ENCODE measurements at places on chromosomes 2 and 18.

GRCh38 chr2:124267794-124268193, 242.7 kb downstream of the CNTNAP5 start:
- no peak for DNase-seq

DNA sequence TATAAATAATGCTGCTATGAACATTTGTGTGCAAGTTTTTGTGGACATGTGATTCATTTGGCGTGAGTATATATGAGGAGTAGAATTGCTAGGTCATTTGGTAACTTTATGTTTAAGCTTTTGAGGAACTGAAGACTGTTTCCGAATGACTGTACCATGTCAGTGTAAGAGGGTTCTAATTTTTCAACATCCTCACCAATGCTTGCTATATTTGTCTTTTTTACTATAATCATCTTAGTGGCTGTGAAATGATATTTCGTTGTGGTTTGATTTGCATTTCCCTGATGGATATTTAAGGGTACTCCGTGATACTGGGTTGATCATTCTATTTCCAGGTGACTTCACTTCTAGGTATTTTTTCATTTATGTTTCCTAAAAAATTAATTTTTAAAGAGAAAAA, 241.1 kb downstream of the BCL2 start:
- no peak for DNase-seq

DNA sequence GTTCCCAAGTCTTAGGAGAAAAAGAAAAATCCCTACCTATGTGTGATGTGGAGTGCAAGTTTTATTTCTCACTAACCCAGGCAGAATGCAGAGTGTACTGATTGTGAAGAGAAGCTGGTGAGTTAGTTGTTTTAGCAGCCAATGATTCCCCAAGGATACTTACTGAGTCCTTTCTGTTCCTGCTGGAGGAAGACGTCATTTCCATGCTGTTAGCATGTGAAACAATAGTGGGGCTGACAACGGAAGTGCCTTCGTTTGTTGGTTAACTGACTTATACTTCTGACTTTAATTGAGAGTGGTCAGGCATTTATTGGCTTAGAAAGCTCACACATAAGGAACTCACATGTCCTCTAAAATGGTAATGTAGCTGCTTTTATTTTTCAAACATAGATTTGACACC, 180.6 kb downstream of the MC4R start:
- no peak for DNase-seq

DNA sequence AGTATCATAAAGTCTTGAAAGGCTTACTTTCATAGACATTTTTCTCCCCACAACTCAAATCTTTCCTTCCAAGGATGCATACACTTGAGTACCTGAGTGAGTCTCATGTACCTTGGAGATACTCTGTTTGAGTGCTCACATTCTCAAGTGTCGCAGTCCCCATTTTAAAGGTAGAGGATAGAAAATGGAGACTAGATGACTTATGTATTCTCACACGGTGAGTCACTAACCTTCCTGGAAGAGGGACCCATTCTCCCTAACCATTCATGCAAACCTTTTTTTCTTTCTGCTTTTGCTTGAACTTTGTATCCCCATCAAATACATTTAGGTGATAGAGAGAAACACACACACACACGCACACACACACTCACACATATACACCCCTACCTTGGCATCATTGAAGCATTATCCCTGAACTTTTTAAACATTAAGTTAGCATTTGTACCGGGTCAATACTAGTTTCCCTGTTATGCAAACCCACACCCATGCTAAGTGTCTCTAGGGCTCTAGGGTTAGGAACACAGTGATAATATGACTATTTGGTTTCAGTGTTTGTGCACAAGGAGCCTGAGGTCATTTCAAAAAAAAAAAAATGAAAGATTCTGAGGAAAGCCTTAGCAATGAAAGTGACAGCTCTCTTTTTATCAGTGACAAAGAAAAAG, 236.2 kb downstream of the IKZF2 start:
- DNase-seq, result no peak

- DNase-seq, result no peak
Observed at GRCh38 chr2:64400733-64401528, 53.0 kb upstream of the LGALSL start.

DNA sequence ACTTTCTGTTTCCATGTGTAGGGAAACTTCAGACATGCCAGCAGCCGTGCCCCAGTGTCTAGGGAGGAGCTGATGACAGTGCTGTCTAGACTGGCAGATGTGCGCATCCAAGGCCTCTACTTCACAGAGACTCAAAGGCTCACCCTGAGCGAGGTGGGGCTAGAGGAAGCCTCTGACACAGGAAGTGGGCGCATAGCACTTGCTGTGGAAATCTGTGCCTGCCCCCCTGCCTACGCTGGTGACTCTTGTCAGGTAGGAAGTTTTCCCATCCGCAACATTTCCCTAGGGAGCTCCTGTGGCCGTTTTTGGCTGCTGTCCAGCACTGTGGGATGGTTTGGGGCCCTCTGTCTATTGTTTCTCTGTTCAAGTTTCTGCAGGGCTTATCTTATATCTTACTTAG, 143.1 kb upstream of the TTC39C start:
- DNase-seq, result peak; percentile 34

GRCh38 chr2:216651351-216651881, 18.2 kb downstream of the IGFBP2 start:
- no peak for DNase-seq

DNA sequence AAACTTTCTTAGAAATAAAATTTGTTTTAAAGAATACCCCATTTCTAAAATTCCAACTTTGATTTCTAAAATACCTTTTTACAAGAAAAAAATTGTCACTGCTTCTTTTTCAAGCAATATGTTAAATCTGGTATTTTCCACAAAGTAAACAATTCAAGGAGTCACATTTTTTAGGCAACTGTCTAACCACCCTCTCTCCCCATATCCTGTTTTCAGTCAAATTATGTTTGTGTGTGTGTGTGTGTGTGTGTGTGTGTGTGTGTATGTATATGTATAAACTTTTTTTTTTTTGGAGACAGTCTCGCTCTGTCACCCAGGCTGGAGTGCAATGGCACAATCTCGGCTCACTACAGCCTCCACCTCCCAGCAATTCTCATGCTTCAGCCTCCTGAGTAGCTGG, 59.3 kb downstream of the ADNP2 start:
- DNase-seq, result no peak

DNA sequence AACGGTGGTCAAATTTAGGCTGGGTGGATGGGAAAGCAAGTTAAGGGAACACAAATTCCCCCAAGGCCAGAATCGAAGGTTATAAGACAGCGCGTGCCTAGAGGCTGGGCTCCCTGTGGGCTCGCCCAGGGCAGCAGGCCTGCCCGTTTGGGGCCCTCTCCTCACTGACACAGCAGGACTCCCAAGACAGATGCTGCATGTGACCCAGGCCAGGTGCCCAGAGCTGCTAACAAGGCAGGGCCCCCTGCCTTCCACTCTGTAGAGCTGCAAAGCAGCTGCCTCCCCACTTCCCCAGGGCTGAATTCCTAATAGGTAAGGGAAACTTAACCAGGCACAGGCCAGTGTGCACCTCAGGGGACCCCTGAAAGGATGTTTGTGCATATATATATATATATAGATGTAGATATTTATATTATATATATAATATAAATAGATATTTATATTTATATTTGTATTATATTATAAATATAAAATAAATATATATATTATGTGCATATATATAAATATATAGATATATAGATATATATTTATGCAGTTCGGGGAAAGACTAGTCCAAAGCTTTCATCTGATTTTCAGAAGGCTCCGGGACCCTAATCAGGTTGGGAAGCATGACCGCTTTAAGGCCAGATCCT, 43.7 kb downstream of the TMEM37 start:
- DNase-seq, result peak; percentile 6

DNA sequence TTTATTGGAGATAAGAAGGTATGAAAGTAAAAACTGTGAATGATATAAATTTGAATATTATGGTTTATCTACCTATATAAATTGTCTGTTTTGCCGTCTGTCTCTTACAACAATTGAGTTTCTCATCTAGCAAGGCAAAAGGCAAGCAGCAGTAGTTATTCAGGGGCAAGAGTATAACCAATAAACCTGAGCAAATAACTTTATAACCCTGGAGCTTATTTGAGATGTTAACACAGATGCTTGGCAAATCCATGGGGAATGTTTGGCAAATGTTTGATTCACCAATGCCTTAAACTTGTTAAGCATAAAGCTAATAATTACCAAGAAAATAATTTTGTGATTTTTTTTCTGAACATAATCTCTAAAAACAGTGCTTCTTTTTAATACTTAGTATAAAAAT, 9.9 kb upstream of the EPHA4 start:
- peak; percentile 15 for DNase-seq

DNA sequence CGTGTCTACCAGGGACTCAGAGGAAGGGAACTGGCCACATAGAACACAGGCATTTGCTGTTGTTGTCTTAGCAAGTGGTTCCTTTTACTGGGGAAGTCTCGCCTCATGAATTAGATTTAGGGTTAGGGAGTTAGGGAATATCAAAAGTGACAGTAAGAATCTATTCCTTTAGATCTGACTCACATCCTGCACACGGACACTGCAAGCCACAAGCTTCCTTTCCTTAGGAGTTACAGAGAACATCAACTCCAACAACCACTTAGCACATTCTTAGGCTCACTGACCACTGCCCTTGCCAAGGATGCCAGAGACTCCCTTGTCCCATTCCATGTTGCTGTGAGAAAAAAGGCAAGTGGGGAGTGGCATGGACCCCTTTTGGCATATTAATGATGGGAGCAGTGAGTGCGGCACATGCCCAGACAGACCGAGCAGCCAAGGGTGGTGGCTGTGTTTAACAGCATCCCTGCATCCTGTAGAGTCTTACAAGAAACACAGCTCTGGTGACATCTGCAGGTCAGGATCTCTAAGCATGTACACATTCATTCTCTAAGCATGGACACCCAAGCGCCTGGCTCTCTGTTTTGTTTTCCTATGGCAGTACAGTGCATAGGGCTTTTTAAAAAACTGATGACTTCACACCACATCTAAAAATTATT, 745.6 kb upstream of the RAB6C start:
- DNase-seq, result no peak

DNA sequence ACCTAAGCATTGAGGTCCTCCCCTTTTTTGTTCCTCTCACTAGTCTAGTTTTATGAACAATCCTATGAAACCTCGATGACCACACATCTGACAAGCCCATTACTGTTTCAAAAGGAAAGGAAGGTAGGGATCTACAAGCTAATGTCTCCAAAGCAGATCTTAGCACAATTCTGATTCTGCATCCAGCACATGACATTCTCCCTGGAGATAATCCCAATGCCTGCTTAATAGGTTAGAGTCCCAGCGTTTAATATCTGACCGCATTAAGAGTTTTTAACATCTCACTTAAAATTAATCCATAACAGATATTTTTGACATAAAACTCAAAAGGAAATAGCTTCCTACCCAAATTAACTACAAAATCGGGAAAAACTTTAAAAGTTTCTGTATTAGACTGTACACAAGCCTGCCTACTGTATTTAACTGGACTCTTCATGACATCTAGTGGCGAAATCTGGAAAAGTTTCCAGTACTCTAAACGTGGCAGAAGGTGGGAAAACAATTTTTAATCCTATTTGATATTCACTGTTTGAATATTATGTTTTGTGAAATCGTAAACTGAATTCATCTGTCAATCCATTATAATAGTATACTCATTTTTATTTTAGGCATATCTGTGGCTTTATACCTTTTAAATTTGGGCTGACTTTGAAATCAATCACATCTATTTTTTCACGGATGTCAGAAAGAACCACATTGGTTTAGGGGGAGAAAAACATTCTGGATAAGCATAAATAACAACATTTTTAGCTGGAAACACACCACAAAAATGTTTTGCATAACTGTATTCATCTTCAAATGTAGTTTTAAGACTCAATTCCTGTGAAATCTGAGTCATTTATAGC, 62.4 kb downstream of the TXNL1 start:
- peak; percentile 4 for DNase-seq

DNA sequence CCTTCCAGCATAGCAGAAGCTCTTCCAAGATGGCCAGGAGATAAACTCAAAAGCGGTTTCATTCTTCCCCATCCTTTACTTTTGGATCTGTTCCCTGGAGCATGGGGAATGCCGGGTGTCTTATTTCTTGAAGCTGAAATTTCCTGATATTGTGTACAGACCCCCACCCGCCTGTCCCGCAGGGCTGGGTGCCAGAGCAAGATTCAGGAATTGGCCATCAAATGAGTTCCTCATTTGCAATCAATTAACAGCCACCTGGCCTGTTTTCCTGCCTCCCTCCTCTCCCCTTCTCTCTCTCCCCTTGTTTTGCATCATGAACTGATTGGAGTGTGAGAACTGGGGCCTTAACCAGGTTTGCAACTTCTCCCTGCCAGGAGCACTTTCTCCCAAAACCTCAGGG, 202.1 kb downstream of the SH3RF3 start:
- no peak for DNase-seq

DNA sequence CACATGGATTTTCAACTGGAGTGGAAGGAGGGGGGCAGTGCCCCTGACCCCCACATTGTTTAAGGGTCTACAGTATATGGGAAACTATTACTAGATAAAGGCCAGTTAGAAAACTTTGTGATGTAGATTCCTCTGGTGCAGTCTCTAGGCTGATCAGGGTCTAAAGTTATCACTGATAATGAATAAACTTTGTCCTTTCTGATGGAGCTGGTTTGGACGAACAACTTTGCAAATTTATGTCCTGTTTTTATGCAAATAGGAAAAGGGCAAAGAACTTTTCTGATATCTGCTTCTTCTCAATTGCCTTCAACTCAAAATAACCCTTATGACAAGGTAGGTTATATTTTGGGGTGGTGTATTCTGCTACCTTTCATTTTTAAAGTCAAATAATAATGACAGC, 829.2 kb upstream of the ACVR2A start:
- no peak for DNase-seq

DNA sequence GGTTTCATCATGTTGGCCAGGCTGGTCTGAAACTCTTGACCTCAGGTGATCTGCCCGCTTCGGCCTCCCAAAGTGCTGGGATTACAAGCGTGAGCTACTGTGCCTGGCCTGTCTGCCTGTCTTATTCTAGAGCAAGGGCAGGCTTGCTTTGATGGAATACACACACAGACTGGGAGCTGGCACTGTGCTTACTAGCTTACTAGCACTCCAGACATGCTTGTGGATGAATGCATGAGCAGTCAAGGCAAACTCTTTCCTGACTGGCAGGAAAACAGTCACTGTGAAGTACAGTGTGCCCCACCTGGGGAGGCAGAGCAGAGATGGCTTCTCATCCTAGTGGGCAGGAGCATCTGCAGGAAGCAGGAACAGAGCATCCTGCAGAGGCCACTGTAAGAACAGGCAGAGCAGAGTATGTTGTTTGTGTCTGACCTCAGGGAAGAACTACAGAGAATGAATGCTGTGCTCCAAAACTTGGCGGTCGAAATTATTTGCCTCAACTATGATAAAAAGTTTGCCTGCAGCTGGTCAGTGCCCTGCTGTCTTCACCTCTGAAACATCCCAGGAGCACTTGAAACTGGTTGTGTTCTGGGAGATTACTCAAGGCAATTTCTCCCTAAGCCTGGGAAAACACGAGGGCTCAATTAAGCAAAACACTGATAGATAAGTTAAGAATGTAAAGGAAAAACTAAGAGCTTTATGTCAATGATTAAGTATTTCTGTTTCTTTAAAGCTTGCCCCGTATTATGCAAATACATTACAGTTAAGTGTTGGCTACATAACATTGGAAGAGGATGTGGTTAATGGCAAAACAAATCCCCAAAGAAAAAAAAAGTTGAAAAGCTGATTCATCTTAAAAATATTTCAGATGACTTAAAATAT, 102.4 kb downstream of the VAPA start:
- DNase-seq, result no peak

- DNase-seq, result no peak
Observed at GRCh38 chr2:97808816-97809215, 95.4 kb downstream of the ZAP70 start.
